ENCODE measurements at places on chromosomes 3 and 15.

DNA sequence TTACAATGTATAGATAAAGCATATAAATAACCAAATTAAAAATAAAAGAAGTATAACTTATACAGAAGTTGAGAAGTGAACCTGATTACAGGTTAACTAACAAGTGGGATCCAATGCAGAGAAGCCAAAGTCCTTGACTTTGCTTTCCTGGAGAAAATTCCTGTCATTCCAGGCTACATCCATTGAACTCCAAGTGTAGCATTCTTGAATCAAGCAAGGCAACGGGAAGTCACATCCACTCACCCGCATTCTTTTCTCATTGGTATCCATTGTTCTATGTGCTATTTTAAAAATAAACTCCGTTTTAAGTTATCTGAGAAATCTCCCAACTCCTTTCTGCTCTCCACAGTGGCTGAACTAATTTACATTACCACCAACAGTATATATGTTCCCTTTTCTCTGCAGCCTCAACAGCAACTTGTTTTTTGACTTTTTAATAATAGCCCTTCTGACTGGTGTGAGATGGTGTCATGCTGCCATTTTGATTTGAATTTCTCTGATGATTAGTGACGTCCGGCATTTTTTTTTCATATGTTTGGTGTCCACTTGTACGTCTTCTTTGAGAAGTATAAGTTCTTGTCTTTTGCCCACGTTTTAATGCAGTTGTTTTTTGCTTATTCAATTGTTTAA, 534.3 kb downstream of the ROBO1 start:
- no peak for DNase-seq

DNA sequence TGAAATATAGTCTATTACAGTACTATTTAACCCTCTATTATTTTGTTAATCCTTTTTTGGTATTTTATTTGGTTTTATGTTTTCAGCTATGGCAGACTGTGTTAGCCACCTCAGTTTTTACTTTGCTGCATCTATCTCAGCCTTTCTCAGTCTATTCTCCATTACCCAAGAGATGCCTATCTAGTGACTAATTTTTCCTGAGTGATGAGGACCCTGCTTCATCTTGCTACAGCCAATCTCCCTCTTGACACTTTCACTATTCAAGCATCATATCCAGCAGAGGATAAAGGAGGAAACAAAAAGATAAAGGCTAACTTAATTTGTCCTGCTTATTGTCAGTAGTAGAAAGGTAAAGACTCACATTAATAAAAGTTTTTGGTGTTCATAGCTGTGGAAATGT, 141.8 kb upstream of the NECTIN3 start:
- DNase-seq, result peak; percentile 6

DNA sequence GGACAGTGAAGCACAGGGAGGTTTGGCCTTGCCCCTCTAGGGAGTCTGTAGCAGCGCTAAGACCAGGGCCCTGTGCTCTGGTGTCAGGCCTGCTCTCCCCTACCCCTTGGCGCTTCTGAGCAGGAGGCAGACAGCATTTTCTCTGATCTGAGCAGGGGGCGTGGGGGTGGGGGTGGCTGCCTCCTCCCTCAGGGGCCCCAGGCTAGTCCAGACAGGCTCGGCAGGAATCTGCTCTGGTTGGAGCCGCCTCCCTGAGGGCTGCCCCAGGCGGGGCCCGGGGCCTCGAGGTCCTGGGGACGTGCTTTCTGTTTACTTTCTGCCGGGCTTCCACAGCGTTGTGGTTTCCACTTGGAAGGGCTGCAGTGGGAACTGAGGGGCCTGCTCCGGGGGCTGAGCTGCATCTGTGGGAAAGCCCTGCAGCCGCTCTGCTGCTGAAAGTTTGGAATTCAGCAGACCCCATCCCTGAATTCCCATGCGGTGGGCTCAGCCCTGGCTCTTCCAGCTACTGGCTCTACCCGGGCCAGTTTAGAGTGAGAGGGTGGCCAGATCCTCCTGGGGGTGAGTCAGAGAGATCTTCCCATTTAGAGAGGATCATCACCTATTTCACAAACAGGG, 105.4 kb downstream of the LINGO1 start:
- DNase-seq, result no peak

DNA sequence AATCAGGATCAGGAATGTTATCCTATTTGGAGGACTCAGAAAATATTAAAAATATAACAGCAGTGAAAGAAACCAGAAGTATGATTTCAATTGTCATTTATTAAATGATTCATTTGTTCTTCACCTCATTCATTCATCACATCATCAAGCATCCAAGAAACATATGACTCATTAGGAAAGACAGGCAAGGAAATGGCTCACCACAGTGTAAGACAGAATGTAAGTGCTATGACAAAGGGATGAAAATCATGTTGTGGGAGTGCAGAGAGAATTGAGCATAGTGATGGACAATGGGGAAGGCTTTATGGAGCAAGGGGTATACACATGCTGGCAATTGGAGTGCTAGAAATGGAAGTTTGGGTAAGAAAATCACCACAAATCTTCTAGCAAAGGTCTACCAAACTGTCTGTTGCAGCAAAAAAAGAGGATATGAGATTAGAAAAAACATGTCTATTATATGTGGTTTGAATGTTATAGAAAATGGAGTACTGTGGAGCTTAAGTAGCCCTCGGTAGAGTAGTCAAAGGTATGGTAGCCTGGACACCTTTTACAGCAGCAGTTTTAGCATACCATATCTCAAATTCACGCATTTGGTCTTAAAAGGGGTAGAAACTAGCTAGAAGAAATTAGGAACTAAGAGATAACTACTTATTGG, 111.1 kb upstream of the GPR149 start:
- DNase-seq, result peak; percentile 78

- DNase-seq, result peak; percentile 37
Measured at GRCh38 chr3:119529883-119530282, 29.5 kb downstream of the CD80 start.

- DNase-seq, result no peak
Measured at GRCh38 chr3:194555175-194556062, 68.6 kb upstream of the ATP13A3 start.

DNA sequence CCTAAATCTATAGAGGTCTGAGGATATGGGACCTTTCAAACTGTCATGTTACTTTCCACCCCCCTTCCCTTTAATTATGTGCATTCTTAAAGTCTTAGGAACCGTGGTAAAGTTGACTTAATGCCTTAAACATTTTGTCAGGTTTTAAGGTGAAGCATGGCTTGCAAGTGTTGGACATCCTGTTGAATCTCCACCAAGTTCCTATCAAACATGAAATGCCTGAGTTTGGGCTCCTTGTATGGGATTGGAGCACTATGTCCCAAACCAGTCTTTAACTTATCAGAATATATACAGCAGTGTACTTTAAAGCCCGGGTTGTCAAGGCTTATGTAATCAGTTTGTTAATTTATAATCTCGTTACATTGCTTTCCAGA, 1.1 kb downstream of the SNRK start:
- peak; percentile 11 for DNase-seq

- DNase-seq, result no peak
Measured at GRCh38 chr15:69299451-69299886, 757 bp downstream of the PAQR5 start.

DNA sequence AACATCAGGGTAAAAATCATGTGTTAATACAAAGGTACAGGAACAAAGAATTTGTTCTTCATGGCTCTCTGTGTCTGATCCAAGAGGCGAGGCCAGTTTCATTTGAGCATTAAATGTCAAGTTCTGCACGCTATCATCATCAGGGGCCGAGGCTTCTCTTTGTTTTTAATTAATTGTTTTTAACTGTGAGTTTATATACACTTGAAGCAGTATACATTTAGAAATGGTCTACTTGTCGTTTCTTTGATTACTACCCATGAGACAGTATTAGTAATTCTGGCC, 21.2 kb upstream of the OCA2 start:
- no peak for DNase-seq

DNA sequence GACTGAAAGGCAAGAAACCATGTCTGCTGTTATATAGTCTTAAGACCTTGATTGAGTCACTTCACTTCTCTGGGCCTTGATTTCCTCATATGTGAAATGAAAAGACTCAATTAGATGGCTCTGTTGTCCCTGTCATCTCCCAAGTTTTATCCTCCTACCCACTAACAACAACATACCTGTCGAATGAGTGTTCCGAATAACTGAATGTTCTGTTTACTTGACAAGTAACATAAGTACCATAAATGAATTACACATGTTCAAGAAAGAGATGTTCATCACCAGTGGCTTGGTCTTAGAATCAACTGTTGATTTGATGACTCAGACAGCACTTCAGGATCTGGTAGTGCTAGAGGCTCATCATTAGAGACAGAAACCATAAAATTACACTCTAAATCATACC, 311.7 kb downstream of the VPS13C start:
- DNase-seq, result peak; percentile 83

GRCh38 chr3:68996356-68996995, 17.0 kb downstream of the EOGT start:
- no peak for DNase-seq

- DNase-seq, result no peak
Measured at GRCh38 chr3:133757701-133758567, 11.7 kb downstream of the TF start.

DNA sequence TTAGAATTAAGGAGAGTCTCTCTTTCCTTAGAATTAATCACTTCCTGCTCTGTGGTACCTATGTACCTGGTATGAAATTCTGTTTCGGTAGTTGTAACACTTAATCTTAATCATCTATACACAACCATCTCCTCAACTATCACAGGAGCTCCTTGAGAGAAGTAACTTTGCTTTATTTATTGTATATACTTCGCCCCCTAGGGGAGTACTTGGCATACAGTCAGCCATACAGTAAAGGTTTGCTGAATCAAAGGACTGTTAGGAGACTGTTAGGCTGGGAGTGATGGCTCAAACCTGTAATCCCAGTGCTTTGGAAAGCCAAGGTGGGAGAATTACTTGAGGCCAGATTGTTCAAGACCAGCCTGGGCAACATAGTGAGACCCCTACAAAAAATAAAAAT, 44.7 kb downstream of the RORA start:
- DNase-seq, result no peak

DNA sequence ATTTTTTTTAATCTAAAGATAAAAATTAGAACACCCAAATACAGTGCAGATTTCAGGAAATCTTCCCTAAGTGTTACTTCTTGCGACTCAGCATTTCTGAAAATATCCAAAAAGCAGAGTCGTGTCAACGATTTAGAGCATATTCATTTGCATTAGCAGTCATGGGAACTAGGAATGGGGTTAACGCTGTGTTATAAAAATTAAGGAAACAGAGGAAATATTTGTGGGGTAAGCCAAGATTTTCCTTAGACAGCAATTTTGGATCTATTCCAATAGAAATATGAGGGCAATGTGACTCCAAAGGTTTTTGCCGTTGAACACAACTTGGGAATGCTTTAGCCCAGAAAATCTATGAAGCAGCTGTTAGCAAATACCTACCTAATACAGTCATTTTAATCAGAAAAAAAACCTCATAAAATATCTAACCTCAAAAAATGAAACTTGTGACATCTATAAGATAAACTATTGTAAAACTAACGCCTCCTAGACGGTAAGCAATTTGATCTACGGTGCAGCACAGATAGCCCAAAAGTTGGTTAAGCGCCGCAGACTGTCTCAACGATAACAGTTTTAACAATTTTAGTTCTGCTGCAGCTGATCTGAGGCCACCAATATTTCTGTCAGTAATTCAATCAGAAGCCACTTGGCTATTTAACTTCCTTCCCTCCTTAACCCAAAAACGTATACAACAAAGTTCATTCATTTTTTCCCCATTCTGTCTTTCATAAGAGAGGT, 5.8 kb upstream of the ATP11B start:
- DNase-seq, result peak; percentile 71

All from HCEC 1CT (cell line).